LNCaP clone FGC (cell line): ENCODE measurements at places on chromosomes 6 and 20.

DNA sequence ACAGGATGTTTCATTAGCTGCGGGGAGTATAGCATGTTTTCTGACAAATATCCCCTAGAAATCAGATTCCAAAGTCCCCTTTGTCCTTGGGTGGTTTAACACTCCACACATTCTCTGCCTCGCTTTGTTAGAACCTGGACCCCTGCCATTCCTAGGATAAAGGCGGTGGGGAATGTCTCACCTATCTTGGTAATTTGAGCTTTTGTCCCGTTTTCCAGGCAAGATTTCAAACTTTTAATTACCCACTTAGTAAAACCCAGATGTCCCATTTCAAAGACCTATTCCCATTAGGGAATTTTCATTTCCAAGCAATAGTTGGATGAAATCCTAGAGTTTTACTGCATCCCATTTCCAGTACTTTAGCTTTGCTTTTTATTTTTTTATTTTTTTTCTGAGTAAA, 501.0 kb upstream of the MAP3K7 start:
- DNase-seq, result no peak

- DNase-seq, result no peak
Observed at GRCh38 chr20:54048481-54048880, 21.9 kb downstream of the BCAS1 start.

- DNase-seq, result no peak
Observed at GRCh38 chr20:558117-558516, 14.5 kb upstream of the CSNK2A1 start.

GRCh38 chr20:60192326-60192725, 234.1 kb downstream of the CDH26 start:
- no peak for DNase-seq

- peak; percentile 25 for DNase-seq
Observed at GRCh38 chr6:62283796-62284411, 2.1 kb downstream of the KHDRBS2 start.

DNA sequence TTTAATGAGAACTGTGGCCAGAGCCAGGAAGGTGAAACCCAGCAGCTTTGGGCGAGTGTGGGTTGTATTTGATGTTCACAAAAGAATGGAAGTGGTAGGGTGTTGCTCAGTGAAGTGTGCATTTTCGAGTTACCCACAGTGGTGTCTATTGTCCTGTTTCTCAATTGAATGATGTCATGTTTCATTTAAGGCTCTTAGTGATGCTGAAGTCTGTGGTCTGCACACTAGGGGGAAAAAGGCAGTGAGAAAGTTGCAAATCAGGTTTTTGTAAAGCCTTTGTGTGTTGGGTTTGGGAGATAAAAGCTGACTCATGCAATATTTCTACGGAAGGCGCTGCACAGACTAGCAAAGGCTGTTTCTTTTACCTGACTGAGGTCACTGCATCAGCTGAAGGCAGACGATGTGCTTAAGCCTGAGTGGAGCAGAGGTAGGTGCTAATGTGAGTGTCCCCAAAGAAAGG, 121.1 kb downstream of the PLEKHG1 start:
- DNase-seq, result no peak

- DNase-seq, result no peak
Observed at GRCh38 chr20:19546648-19547047, 211.4 kb upstream of the RIN2 start.

DNA sequence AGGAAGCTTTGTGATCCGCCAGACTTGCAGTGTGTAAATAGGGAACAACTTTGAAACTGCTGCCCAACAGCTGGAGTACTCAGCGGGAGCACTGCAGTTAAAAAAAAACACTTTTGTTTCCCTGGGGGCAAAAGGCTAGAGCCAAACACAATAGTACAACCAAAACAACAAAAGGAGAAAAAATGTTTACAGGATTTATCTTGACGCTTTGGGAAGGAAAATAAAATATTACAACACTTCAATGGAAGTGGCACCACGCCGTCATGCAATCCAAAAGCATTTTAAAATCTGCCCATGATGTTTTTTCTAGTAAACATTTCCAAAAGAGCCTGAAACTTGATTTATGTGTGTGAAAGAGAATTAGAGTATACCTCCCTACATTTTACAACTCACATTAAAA, 26.0 kb downstream of the PTPRK start:
- no peak for DNase-seq

- no peak for DNase-seq
Observed at GRCh38 chr6:9292975-9293374, 857.6 kb upstream of the SLC35B3 start.

DNA sequence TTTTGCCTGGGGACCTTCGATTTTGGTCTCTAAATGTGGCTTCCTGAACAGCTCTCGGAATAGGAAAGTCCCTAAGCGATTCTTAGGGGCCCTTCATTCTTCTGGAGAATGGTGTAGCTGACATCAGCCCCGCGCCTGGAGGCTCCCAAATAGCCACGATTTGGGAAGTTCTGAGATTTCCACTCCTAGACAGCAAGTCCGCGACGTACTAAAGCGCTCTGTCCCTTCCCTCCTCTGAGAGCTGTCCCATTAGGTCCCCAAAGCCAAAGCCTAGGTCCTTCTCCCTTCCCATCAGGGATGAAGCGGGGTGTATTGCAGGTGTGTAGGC, 756 bp downstream of the MOXD1 start:
- DNase-seq, result no peak

- no peak for DNase-seq
Observed at GRCh38 chr20:50611128-50611810, 80.1 kb downstream of the RIPOR3 start.
